ENCODE measurements at places on chromosomes 11 and 22. TPM values are rescaled to one million over a fixed set of nuclear protein-coding genes. Genes with fewer than 3 reads are reported as not detected.

- no peaks in the 10 kb centered on the region for H3K36me3 ChIP-seq
- H3K27me3 ChIP-seq = peaks cover 4% of the 10 kb centered on the region
- no peaks in the 10 kb centered on the region for H3K4me1 ChIP-seq
- H3K4me3 ChIP-seq = no peak overlapping the region
- DNase-seq = no peak
These were observed 528.7 kb downstream of the ETS1 start for GRCh38 chr11:128058580-128059208.

- H3K27me3 ChIP-seq = peaks cover 13% of the 10 kb centered on the region
- peaks cover 8% of the 10 kb centered on the region for H3K4me1 ChIP-seq
- H3K4me3 ChIP-seq = no peak overlapping the region
- no peak for DNase-seq
- H3K27ac ChIP-seq = no peak overlapping the region
These were observed 17.6 kb upstream of the MGAT3 start for GRCh38 chr22:39439170-39439569.

- no peaks in the 10 kb centered on the region for H3K27me3 ChIP-seq
- no peaks in the 10 kb centered on the region for H3K36me3 ChIP-seq
- H3K27ac ChIP-seq = no peak overlapping the region
- no peak for DNase-seq
These were observed 17.4 kb downstream of the LMO2 start for GRCh38 chr11:33874433-33874832.

- H3K27ac ChIP-seq = no peak overlapping the region
- DNase-seq = peak; percentile 13
- H3K36me3 ChIP-seq = no peaks in the 10 kb centered on the region
- no peaks in the 10 kb centered on the region for H3K4me1 ChIP-seq
- H3K27me3 ChIP-seq = peaks cover 20% of the 10 kb centered on the region
These were observed 70.8 kb upstream of the EIF3D start for GRCh38 chr22:36599771-36600170.

The CEND1 gene
- total RNA-seq = not detected

The SMCO4 gene
- 55.7 TPM for total RNA-seq

- no peak overlapping the region for H3K27ac ChIP-seq
- H3K4me3 ChIP-seq = no peak overlapping the region
- no peaks in the 10 kb centered on the region for H3K36me3 ChIP-seq
- H3K27me3 ChIP-seq = no peaks in the 10 kb centered on the region
These were observed 964.4 kb downstream of the NTM start for GRCh38 chr11:132334769-132335280.

DNA sequence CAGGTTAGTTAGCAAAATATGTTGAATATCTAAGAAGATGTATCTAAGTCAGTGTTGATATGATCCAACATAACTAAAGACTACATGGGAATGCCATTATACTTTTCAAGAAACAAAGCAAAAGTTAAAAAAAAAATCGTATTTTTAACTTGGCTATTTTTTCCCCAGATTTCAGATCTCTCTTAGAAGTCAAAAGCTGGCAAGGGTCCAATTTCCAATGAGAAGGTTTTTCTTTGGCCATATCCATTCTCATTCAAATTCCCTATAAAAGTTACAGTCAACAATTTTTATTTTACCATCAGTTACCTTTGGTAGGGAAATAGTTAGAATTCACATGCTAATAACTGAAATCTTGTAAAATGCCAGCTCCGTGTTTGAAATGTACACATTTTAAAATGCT, 70.5 kb upstream of the FAT3 start:
- no peak overlapping the region for H3K4me3 ChIP-seq
- H3K4me1 ChIP-seq = peaks cover 11% of the 10 kb centered on the region
- H3K27me3 ChIP-seq = no peaks in the 10 kb centered on the region
- no peak overlapping the region for H3K27ac ChIP-seq
- H3K36me3 ChIP-seq = no peaks in the 10 kb centered on the region

GRCh38 chr11:873706-874105, 31.1 kb downstream of the TSPAN4 start:
- DNase-seq = no peak
- H3K4me3 ChIP-seq = no peak overlapping the region
- H3K36me3 ChIP-seq = no peaks in the 10 kb centered on the region
- no peaks in the 10 kb centered on the region for H3K4me1 ChIP-seq
- no peaks in the 10 kb centered on the region for H3K27me3 ChIP-seq
- no peak overlapping the region for H3K27ac ChIP-seq

DNA sequence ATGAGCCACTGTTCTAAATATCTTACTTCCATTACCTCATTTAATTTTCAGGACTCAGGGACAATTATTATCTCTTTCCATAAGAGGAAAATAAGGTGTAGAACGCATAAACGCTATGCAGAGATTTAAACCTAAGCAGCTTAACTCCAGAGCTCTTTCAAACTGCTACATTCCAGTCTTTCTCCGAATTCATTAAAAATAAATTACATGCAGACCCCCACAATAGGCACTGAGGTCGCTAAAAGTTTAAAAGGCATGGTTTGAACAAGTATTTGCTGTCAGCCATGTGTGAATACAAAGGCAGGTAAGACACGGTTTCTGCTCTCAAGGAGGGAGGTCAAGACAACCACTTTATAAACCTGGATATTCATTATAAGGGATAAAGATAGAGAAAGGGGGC, 983 bp downstream of the NARS2 start:
- H3K4me3 ChIP-seq = peak overlapping the region; percentile 93
- DNase-seq = no peak
- peak overlapping the region; percentile 76 for H3K27ac ChIP-seq
- peaks cover 12% of the 10 kb centered on the region for H3K4me1 ChIP-seq

Measured in upper lobe of right lung (tissue), 1 donor.